Stimulated activated CD8-positive, alpha-beta memory T cell treated with anti-CD3 and anti-CD28 coated beads, Interleukin-7, amount 100 ng/mL, for 1 hour (primary cell): ENCODE measurements at places on chromosomes 6 and 20.

GRCh38 chr6:12335131-12335527 is 45.0 kb downstream of the EDN1 start:
- no peak for DNase-seq

DNA sequence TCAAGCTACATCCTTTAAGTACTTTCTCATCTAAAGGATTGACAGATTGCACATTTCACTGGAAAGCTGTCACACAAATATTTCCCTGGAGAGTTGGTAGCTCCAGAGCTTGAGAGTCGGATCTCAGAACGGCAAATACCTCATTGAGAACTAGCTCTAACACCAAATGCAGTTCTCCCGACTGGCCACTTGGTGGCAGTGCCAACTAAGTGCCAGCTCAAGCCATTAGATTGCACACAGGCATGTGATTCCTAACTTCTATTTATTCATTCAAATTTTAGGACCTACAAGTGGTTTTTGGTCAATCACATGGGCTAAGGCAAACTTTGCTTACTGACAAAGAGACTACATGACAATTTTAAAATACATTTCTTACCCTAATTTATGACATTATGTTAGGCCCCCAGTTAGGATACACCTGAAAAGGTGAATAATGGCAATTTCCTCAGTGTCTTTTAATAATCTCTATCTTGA is 7.9 kb upstream of the MCHR2 start:
- DNase-seq = peak; percentile 4

DNA sequence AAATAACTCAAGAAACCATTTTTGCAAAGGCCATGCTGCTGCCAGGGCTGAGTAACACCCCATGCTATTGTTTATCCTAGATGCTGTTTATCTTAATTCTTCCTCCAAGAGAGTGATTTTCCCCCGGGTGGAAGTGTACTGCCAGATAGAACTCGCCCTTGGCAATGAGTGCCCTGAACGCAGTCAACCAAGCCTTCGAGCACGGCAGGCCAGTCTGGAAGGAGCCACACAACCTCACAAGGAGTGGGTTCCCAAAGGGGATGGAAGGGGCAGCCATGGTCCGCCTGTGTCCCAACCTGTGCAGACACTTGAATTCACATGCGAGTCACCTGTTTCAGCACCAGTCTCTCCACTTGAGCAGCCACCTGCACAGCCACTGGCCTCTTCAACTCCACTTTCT is 31.9 kb downstream of the PNPLA1 start:
- no peak for DNase-seq

GRCh38 chr20:10644458-10645204 is 29.2 kb downstream of the JAG1 start:
- DNase-seq = no peak

DNA sequence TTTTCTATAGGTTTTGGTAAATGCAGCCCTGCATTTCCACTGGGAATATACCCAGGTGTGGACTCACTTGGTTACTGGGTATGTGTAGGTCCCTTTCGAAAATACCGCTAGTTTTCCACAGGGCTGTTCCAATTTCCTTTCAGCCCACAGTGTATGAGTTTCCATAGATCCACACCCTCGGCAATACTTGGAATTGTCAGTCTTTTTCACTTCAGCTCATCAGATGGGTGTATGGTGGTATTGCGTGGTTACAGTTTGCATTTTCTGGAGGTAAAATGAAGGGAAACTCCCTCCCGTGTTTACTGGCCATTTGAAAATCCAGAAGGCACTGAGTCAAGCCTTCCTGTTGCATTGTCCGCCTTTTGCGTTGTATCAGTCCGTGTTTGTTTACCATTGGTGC is 453.6 kb downstream of the CDH26 start:
- no peak for DNase-seq

DNA sequence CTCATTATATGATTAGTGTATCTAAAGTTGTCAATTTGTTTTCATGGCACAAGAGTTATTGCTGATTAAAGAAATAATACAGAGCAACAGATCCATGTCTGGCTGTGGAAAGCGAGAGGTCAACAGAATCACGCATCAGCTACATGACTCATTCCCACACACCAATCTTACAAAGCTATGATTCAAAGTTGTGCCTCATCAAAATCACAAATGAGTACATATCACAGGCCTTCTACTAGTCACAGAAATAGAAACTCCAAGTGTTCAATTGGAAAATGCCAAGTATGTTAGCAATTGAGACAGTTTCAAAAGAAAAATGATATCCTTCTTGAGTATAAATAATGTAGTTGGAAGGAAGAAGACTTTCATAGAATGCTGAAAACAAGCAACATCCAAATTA is 57.8 kb upstream of the NKAIN2 start:
- no peak for DNase-seq

DNA sequence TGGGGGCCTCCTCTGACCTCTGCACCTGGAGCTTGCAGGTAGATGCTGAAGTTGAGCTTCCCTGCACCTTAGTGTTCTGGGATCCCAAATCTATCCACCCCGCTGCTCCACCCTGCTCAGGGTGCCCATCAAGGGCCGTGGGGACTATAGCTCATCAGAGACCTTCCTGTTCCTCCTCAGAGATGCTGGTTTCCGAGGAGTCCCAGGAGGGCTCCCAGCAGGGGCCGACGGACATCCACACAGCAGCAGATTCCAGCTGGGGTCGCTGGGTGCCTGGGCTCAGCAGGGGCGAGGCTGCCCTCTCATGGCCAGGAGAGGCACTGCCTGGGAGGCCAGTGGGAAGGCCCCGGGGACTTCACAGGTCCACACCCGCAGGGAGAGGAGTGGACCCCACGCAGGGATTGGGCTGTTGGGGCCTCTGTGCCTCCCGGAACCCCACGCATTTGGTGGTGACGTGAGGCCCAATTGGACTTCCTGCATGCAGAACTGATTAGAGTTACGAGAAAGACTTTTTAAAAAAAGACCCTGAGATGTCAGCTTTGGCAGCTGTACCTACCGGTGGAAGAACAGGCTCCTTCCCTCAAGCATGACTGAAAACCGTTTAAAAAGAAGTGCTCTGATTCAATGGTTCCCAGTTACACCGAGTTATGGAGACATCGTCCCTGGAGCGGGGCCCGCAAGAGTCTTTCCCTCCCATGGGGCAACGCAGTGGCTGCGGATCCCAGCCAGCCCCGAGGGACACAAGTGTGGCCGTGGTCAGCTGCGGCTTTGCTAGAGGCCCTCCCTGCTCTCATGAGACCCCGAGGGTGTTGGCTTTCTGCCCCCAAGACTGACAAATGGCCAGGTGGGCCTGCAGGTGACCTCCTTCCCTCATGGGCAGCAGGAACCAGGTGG is 25.3 kb upstream of the SLCO4A1 start:
- DNase-seq = peak; percentile 43

DNA sequence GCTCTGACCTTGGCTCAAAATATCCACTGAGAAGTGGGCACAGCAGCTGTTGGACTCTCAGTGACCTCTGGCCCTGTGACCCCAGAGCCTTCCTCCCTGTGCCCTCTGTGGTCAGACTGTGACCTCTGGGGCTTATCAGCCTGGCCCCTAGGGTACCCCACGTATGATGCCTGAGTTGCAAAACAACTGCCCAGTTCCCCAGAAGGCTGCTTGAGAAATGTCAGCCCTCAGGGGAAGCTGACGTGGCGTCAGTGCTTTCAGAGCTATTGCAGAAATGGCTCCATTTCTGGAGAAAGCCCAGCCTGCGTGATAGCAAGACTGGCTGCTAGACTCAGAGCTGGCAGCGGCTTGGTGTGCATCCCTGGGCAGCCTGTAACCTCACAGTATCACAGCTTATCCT is 31.5 kb upstream of the TGM2 start:
- no peak for DNase-seq

DNA sequence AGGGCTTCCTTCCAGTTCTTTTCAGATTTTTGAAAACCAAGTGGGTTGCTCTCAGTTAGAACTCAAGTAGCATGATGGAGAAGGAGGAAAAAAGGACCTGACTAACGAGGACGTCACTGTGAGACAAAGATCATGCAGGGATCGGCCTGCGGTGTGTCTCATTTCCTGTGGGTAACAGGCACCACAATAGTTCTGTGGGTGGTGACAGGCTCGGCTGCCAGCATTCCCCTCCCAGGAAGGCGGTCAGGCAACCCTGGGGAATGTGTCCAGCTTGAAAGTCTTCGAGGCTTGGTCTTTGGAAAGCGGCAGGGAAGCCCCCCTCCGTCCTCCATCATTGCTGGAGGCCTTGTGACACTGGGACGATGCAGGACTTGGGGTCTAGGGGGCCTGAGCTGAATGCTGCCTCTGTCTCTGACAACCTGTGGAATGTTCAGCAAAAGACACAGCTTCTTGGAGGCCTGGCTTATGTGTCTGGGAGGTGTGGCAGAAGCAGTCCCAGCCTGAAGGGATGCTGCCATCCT is 121.0 kb downstream of the BCAS1 start:
- peak; percentile 63 for DNase-seq

GRCh38 chr20:49685809-49686208 is 27.9 kb downstream of the B4GALT5 start:
- DNase-seq = no peak

DNA sequence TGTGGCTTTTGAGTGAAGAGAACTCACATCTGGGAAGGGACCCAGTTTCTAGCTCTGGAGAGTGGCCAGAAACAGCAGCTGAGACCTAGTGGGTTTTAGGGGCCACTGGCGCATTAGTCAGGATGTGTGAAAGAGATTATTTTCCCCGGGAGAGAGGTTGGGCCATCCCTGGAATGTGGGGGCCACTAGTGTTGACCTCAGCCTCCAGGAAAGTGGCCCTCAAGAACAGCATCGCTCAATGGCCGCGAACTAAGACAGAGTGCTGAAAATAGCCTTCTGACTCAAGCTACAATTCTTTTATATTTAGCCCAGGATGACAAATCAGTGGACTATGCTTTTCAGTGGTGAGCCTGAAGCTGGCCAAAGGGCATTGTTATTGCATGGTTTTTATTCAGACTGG is 210.4 kb upstream of the RNF24 start:
- DNase-seq = no peak
